ENCODE measurements at places on chromosomes 7 and 10.

DNA sequence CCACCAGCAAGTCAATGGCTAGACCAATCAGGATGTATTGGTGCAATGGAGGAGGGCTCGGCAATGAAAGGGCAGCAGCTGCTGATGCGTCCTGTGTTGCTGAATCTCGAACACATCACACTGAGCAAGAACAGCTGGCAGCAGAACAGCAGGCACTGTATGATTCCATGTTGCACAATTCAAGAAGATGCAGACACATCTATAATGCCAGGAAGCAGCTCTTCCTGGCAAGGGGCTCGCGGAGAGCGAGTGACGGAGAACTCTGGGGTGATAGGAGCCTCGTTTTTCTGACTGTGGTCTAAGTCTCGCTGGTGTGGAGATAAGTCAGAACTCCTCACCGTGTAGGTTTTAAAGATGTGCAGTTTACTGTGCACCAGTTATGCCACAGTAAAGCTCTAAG lies 24.8 kb upstream of the PFKP start:
- no peak for DNase-seq

DNA sequence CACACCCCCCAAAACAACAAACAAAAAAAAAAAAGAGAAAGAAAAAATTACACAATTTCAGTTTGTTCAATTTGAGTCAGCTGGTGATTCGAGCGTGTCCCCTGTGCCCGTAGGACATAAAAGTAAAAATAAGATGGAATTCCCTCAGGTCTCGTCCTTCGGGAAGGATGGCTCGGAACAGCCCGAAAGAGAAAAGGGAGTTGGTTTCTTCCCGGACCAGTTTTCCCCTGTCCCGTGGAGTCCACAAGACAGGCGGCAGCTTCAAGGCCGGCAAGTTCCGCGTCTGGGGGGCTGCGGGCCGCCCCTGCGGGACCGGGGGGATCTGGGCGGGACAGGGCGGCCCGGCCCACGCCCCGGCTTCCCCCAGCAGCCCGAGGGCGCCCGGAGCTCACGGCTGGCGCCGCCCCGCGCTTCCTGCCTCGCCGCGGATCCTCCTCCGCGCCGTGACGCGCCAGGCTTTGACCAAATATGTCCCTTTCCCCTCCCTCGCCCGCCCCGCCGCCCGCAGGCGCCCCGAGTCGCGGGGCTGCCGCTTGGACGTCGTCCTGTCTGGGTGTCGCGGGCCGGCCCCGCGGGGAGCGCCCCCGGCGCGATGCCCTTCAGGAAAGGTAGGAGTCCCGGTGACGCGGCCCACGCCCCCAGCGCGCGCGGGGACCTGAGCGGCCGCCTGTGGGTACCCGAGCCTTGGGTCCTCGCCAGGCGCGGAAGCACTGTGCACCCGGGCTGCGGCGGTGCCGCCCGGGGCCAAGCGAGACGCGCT lies 55.8 kb downstream of the RBM17 start:
- DNase-seq, result peak; percentile 89

DNA sequence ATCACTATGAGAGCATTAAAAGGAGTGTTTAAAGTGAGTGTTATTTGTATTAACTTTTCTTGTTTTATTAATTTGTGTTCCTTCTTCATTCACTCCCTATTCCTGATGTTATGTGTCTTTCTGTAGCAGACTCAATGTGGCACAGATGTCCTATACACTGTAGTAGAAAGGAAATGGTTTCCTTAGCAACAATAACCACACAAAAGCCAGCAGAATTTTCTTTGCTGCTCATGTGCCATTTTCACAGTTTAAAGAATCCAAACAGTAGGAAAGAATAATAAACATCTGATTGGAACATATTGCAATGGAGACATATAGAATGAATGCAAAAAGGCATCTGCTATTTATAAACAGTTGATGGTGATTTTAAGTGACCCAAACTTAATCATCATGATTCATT lies 763.6 kb downstream of the PHTF2 start:
- DNase-seq, result no peak

- DNase-seq, result no peak
Observed at GRCh38 chr7:73463966-73464365, 30.4 kb downstream of the FZD9 start.

- no peak for DNase-seq
Observed at GRCh38 chr7:157403646-157404401, 67.0 kb downstream of the DNAJB6 start.

DNA sequence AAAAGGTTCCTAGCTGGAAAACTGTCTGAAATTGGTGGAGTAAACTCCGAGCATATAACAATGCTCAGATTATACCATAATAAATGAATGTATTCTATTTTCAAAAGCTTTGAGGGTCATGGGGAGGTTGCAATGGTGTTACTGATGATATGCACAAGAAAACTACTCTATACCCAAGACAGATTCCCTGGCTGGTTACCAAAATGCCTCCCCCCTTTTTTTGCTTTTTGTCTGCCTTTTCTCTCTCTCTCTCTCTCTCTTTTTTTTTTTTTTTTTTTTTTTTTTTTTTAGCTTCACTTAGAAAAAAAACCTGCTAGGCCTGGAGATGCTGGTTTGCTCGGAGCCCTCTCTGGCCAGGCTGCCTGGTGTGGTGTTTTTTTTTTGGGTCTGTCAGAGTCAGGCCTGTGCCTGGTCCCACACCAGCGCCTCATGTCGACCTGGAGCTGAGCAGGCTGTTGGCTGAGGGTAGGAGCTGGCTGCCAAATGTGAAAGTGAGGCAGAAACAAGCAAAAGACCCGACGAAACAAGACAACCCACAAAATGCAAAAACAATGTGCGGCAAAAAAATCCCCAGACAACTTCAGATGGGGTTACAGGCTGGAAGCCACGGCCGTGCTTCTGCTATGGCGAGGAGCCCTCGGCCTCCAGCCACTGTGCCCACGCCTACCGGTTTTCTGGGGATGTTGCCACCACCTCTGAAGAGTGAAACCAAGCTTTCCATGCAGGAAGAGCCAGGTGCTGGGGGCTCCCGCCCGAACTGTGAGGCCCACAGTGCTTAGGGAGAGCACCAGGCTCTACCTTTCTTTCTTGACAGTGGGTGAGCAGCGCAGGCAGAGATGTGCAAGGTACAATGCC lies 59.9 kb upstream of the EFCAB10 start:
- DNase-seq, result no peak

DNA sequence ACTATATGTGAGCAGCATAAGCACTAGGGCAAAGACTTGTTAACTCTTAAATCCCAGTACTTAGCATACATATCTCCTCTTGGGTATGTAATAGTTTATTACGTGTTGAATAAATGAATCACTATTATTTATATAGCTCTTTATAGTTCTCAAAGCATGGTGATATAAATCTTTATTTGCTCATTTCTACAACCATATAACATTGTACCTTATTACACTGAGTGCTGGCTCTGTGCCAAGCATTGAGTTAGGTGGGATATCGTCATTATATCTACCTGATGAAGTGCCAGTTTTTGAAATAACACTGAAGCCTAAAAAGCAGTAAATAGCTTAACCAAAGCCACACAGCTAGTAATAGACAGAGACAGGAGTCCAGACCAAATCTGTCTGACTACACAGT lies 27.9 kb downstream of the AHR start:
- DNase-seq, result no peak

GRCh38 chr7:88202799-88203198 lies 17.0 kb downstream of the SRI start:
- no peak for DNase-seq

GRCh38 chr7:119065966-119066365 lies 841.5 kb downstream of the ANKRD7 start:
- DNase-seq, result no peak

DNA sequence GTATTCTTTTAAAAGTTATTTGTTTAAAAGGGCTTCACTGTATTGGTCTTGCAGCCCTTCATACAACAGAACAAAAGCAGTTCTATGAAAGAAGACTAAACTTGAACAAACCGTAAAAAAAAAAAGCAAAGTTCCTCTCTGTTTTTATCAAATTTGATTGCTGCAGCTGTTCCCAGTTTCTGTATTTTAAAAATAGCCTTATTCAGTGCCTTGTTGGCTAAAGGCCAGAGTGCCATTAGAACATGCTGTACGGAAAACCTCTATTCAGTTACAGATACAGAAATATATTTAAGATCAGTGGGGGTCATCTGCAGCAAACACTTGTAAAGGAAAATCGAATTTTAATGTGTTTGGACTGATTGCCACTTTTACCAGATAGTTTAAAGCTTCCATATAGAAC lies 207.8 kb upstream of the ETV1 start:
- DNase-seq, result no peak

DNA sequence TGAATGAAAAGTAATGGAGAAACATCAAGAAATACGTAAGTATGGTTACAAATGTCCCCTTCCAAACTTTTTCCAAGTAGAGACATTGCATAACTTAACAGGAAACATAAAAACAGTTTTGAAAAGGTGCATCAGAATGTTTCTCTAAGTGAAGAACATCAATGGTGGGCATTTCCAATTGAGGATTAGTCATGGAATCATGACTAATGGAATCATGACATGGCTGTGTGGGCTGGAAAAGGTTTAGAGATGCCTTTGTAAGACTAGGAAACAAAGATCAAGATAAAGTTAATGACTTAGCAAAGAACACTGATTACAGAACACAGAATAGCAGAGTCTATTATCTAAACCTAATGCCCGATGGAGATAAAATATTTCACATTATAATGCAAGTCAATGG lies 272.0 kb downstream of the HPSE2 start:
- DNase-seq, result no peak

- DNase-seq, result no peak
Observed at GRCh38 chr7:78168865-78169264, 370.3 kb downstream of the PHTF2 start.

DNA sequence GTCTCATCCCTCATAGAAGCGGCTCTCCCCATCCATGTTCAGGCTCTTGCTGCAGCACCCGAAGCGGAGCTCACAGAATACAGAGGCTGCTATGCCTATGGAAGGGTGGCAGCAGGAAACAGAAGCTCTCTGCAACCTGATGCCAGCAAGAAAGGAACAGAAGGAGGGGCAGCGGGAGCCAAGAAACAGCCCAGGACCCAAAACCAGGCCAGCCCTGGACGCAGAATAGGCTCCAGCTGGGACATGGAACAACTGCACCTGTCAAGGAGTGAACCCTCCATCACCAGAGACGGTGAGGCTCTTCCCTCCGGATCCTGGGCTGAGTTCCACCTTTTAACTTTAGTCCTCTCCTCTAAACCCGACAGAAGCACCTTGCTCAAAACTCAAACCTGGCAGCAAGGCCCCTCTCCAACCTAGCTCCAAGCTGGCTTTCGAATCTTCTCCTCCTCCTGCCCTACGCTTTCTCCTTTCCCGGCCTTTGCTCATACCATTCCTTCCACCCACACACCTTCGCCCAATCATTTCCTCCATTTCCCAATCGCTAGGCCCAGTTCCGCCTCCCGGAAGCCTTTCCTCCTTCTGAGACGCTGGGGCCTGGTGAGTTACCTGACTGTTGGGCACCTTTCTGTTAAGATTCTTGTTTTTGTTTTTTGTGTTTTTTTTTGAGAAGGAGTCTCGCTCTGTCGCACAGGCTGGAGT lies 122.8 kb upstream of the ZNF92 start:
- DNase-seq, result no peak

DNA sequence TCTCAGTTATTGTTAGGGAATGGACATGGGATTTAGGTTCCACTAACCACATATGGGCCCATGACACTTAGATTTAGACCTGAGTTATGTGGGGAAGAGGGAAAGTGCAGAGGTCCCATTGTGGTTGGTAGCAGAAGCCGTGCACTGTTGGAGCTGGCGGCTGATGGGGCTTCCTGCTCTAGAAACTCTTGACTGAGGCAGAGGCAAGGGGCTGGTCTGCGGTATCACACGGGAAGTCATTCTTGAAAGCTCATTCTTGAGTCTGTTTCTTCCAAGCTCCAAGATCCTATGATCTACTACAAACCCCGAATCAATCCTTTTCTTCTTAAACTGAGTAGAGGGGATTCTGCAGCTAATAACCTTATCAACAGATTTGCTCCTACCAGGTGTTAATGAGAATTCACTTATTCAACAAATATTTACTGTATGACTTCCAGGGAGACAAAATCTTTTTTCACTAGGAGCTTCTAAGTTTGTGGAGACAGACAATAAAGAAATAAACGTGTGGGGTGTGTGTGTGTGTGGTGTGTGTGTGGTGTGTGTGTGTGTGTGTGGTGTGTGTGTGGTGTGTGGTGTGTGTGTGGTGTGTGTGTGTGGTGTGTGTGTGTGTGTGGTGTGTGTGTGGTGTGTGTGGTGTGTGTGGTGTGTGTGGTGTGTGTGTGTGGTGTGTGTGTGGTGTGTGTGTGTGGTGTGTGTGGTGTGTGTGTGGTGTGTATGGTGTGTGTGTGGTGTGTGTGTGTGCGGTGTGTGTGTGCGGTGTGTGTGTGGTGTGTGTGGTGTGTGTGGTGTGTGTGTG lies 57.1 kb downstream of the AOC1 start:
- peak; percentile 24 for DNase-seq

DNA sequence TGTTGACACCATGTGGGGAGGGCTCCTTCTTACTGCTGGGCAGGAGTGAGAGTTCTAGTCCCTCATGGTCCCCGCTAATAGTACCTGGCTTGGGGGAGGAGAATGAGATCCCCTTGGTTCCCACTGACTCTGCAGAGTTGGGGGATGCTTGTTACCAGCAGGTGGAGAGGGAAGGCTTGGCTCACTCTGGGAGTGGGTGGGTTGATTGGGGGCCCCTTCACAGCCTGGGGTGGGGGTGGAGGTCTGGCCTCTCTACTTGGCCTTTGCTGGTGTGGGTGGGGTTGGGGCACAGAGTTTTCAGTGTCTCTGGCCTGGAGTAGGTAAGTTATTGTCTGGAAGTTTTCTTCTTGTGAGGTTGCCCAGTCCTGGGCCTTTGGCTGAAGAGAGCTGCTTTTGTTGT lies 31.9 kb downstream of the ADCY1 start:
- DNase-seq, result no peak

DNA sequence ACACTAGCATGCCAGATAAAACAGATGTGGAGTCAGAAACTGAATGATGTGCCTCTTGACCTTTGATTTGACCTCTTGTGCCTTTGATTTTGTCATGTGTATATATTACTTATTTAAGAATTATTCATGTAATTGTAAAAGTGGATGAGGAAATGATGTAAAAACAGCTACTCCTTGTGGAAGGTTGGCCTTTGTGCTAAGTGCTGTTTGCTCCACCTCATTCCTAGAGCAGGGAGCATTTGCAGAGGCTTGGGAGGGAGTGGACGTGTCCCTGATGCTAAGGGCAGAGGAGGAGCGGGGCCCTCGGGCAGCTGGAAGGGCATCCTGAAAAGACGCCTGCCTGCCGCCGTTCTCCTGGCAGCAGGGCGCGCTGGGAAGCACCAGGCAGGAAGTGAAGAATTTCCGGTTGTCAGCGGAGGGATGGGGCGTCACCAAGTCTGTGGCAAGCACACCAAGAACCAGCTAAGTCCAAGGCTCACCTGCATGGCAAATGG lies 197.6 kb upstream of the ZNF32 start:
- DNase-seq, result peak; percentile 32

DNA sequence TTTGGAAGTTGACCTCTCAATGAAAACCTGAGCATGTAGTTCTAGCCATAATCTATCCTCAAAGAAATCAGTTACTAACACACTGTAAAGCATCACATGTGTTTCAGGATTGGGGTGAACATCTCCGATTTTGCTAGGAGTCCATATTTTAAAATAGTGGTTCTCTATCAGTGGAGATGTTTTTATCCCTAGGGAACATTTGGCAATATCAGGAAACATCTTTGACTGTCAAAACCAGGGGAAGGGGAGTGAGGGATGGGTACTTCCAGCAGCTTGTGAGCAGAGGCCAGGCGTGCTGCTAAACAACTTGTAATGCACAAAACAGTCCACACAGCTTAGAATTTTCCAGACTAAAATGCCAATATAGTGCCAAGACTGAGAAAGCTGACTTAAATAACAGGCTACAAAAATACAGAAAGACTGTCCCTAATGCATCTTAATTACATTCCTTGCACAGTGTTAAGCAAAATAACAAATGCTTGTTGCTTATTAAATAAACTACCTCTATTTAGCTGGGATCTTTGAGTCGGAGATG lies 120.9 kb downstream of the CRPPA start:
- DNase-seq, result no peak

- DNase-seq, result no peak
Observed at GRCh38 chr10:81219758-81220157, 655.2 kb upstream of the NRG3 start.

All from CD4-positive, alpha-beta T cell treated with Interleukin-4 for 1 hour (primary cell).